ENCODE measurements at places on chromosomes 7 and 10.

GRCh38 chr7:28956608-28957063 is 1.5 kb downstream of the TRIL start:
- no peak for DNase-seq

DNA sequence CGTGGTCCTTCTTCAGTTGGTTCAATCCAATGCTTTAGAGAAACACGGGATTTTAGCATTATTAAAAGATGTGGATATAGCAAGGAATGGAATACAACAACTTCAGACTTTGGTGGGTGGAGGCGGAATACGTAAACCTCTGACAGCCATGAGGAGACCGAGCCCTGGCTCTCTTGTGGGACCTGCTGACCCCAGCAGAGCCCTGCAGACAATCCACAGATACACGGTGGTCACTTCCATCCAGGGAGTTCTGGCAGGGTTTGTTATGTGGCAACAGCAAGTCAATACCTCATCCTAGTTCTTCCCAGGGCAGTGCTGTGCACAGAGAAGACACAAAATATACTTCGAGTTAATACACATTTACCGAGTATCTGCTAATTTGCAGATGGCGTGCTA is 118.5 kb upstream of the DIP2C start:
- no peak for DNase-seq

GRCh38 chr10:85638797-85639196 is 727.8 kb downstream of the GRID1 start:
- DNase-seq, result no peak

- DNase-seq, result no peak
Observed at GRCh38 chr10:6198171-6198570, 4.6 kb upstream of the PFKFB3 start.

DNA sequence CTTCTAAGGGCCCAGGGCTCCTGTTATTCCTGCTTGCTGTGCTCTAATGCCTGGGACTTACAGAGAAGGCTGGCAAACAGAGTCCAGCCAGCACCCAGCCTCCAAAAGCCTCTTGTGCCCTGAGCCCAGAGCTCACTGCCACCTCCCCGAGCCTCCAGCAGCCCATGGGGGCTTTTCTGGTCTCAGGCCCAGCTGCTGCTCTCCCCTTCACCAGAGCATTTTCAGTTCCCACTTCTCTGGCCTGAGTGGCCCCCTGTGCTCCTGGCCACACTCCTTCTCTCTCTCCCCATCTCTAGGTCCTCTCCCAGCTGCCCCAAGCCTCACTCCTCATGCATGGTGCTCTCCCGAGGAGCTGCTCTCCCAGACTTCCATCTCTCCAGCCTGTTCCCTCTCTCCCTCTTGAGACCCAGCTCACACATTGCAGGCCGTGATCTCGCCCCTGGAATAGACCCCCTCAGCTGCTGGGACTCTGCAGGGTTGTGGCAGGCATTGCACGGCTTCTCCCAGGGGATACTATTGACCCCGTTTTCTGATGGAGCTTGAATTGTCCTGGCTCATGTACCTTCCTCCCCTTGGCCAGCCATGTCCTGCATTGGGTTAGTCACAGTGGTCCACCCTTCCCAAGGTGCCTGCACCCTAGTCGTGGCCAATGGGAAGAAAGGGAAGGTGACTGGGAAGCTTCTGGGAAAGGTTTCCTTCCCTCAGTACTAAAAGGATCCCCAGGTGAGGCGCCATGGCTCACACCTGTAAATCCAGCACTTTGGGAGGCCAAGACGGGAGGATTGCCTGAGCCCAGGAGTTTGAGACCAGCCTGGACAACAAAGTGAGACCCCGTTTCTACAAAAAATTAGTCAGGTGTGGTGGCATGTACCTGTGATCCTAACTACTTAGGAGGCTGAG is 9.0 kb upstream of the RASSF4 start:
- no peak for DNase-seq

DNA sequence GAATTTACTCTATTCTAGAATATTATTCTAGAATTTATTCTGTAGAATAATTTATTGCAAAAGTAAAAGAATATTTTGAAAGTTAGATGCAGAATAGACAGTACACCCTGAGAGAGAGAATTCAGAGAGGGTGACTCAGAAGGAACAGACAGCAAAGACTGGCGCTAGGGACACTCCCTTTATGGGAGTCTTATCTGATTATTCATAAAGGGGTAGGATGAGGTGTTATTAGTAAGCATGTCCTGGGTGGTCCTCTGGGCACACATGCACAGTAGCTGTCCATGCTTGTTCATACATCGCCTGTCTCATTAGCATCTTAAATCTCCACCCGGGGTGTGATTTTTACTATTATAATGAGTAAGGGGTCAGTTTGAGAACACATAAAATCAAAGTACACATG is 100.1 kb downstream of the XPNPEP1 start:
- no peak for DNase-seq

- DNase-seq, result no peak
Observed at GRCh38 chr7:105971845-105972244, 8.8 kb downstream of the CDHR3 start.

- DNase-seq, result no peak
Observed at GRCh38 chr10:20608503-20608902, 288.6 kb downstream of the NEBL start.

GRCh38 chr7:108311446-108312168 is 144.6 kb downstream of the NRCAM start:
- DNase-seq, result no peak

GRCh38 chr10:29512425-29512974 is 122.3 kb downstream of the SVIL start:
- no peak for DNase-seq

DNA sequence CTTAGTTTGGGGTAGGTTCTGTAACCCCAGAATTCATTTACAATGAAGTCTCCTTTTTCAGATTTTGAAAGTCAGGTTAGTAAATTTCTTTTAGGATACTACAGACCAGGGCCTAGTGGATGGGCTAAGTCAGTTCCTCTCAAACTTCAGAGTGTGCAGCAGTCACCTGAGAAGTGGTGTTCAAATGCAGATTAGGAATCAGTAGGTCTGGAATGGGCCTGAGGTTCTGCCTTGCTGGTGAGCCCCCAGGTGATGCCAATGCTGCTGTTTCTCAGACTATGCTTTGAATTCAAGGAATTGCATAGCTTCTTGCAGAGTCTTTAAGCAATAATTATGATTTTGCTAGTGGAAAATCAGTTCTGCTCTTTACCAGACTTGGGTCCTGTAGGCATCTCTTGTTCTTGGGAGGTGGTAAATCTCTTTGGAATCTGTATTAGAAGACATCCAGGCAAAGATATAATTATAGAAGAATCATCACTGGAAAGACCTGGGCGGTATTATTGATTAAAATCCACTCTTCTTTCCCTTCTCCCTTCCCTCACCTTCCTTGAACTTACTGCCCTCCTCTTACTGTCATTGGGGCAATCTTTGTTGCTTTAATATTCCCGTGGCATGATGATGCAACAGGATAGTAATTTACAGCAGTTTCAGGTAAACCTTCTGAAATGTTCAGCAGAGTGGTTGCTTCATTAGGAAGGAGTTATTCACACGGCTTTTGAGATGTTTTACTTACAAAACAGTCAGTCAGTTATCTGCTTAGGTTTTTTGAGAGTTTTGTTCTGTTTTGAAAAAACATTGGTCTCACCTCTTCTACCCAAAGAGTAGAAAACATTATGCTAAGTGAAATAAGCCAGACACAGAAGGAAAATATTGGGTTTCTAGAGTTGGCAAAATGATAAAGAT is 87.2 kb downstream of the NRF1 start:
- no peak for DNase-seq

- DNase-seq, result no peak
Observed at GRCh38 chr10:62651341-62651740, 153.2 kb upstream of the ADO start.

DNA sequence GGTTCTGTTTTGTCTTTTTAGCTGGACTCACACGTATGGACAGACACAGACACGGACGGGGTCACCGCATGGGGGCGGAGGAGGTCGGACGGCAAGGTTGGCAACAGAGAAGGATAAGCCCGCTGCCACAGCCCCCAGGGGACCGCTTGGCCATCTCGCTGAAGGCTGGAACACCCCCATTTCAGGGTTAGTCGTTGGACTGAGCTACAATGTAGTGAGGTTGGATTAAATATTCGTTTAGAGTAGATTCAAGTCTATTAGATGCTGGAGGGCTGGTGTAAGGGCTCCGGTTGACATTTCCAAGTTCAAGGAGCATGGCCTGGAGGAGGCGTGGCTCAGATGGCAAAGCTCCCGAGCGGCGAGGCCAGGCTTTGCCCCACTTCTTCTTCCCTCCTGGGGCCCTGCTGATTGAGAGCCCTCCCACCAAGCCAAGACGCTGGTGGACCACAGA is 35.2 kb downstream of the PPIF start:
- DNase-seq, result no peak

DNA sequence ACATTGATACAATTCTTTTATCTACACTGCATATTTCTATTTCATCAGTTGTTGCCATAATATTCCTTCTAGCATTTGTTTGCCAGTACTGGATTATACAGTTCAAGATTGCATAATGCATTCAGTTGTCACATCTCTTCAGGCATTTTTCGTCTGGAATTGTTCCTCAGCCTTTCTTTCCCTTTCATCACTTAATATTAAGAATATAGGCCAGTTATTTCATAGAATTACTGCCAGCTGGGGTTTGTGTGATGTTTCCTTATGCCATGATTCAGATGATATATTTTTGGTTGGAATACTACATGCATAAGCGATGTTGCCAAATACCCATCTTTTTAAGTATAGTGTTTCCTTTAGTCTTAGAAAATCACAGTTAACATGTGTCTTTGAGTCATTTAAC is 20.8 kb downstream of the KIFBP start:
- no peak for DNase-seq

- no peak for DNase-seq
Observed at GRCh38 chr10:57218382-57218781, 857.3 kb upstream of the ZWINT start.

DNA sequence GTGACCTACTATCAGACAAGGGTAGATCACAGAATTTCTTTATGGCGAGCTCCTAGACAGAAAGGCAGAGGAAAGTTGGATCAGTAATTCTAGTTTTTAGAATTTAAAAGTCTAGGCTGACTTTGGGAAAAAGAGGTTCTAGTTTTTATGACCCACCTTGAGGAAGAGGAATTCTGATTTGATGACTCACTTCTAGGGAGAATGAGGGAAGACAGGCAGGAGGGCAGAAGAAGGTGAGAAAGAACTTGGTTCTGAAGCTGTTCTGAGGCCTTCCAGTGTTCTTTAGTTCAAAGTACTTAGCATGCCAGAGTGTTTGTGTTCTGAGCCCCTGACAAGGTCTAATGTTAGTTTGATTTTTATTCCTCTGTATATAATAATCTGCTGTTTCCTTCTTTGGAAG is 97.2 kb downstream of the PODXL start:
- no peak for DNase-seq

DNA sequence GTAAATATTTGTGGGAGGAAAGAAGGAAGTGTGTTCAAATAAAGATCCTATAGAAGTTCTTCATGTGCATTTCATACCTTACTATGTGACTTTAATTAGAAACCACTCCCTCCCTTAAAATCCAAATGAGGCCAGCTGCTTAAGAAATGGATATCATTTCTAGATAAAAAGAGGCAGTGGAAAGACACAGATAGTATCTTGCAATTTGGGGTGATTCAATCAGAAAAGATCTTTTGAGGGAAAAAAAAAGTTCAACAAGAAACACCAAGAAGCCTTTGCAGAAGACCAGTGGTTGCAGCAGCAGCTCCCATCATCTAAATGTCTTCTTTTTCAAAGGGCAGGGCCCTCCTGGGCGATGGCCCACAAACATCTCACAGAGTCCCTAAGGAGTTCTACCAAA is 200.1 kb downstream of the LRRN3 start:
- no peak for DNase-seq

DNA sequence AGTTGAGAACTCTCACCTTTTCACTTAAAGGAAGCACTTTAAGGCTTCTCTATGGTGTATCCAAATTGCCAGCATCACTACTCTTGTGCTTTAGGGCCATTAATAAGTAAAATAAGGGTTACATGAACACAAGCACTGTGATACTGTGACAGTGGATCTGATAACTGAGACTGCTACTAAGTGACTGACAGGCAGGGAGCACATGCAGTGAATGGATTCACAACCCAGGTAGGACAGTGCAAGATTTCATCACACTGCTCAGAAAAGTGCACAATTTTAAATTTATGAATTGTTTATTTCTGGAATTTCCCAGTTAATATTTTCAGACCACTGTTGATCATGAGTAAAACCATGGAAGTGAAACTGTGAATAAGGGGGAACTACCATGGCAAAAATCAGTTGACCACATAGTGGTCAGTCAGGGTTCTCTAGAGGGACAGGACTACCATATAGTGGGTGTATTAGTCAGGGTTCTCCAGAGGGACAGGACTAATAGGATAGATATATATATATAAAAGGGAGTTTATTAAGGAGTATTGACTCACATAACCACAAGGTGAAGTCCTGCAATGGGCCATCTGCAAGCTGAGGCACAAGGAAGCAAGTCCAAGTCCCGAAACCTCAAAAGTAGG is 20.9 kb upstream of the CYP51A1 start:
- DNase-seq, result no peak

GRCh38 chr7:127833641-127834040 is 181.6 kb downstream of the SND1 start:
- DNase-seq, result no peak

GRCh38 chr10:49290607-49291006 is 8.4 kb upstream of the C10orf71 start:
- no peak for DNase-seq

DNA sequence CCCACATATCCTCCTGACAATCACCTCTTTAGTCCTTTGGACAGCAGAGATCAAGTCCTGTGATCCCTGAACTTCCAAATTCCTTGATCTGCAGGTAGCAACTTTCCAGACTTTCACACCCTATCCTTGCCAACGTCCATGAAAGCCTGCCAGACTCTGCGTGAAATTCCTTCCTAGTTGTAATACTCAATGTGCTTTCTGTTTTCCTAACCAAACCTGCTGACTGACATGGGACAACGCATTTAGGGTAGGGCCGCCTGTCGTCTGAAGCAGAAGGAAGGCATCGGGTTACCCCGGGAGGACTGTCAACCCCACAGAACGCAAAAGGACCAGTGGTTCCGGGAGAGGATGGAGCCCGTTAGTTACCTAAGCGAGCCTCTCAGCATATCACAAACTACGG is 23.9 kb downstream of the ITGA8 start:
- DNase-seq, result no peak

GRCh38 chr7:35037211-35037525 is at the start of gene DPY19L1:
TSS of gene DPY19L1 (minus strand) at chr7:35037485. CDS start at chr7:35037394, 91 bp downstream.
- DNase-seq, result no peak

- DNase-seq, result no peak
Observed at GRCh38 chr10:51744235-51745000, 45.0 kb upstream of the CSTF2T start.

GRCh38 chr7:111486472-111487142 is 75.7 kb downstream of the IMMP2L start:
- no peak for DNase-seq

DNA sequence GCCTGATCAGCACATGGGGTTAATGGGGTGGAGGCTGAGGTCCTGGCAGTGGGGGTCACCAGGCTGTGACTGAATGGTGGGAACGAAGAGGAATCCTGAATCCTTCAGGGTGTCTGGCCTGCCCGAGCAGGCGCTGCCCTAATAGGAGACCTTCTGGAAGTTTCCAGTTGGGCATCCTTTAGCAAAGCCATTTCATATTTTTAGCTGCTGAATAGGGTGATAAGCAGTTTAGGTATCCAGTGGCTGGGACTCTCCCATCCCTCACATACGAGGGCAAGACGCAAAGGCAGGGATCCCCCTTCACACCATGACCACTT is 159.3 kb downstream of the SH3PXD2A start:
- no peak for DNase-seq
